Right ventricle myocardium inferior (tissue), 1 donor: ENCODE measurements at places on chromosomes 2 and 18. TPM values are rescaled to one million over a fixed set of nuclear protein-coding genes. Genes with fewer than 3 reads are reported as not detected.

- DNase-seq: no peak
Observed at GRCh38 chr18:76374330-76375281, 120.4 kb downstream of the ZNF516 start.

- DNase-seq: no peak
Observed at GRCh38 chr2:41137031-41137430, 685.1 kb upstream of the SLC8A1 start.

GRCh38 chr2:12127638-12128037, 381.2 kb downstream of the LPIN1 start:
- DNase-seq: no peak

Gene C1GALT1C1L
- total RNA-seq: 0.62 TPM
